ENCODE measurements at places on chromosomes 7 and 10.

DNA sequence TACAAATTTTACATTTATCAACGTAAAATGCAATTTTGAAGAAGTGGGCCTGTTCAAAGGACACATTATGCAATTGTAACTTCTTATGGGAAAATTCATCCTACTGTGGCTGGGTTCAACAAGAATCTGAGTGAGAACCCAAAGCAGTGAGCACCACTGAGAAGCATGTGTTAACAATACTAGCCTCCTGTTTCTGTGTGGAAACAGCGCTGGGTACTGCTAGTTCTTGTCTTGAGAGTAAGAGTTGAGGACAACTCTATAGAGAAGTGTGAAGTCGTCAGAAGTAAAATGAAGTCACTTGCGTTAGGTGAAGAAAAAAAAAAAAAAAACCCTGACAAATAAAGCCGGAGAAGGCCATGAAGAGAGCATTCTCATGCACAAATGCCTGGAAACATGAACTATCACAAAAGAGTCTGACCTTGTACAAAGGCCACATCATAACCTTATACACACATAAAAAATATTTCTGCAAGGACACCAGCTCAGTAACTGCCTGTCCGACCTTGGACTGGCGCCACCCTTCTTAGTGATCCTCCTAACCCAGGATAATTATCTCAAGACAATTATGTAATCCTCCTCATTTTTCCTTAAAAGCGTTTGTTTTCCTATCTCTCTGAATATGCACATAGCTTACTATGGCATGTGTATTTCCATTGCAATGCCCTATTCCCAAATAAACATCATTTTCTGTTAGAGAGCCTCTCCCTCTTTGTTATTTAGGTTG lies 554.9 kb downstream of the HTR7 start:
- DNase-seq = no peak

DNA sequence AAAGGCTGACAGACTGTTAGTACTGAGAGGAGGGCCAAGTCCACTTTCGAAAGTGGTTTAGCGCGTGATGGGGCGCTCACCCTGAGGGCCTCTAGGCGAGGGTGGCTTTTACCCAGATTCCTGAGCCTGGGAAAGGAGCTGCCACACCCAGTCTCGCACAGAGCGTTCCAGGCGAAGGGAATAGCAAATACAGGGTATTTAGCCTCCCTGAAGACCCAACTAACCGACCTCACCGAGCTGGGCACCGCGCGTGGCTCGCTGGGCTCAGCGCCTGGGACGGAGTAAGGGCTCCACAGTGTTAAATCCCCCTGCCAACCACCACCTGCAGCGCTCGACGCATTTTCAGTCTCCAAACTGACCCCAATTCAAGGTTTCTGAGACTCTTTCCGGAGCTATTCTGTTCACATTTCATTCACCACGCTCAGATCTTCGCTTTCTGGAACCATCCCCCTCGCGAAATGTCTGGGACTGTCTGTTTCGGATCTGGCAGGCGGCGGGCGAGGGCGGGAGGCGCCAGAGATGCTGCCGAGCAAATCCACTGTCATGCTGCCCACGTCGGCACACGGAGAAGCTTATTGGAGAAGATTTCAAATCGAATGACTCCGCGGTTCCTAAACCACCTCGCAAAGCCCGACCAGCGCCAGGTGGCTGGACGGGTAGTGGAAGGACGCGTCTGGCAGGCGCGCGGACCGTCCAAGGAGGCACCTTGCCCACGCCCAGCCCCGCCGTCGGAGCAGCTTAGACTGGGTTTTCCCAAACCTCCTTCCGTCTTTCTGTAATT lies 1.4 kb upstream of the OSBPL3 start:
- peak; percentile 55 for DNase-seq

DNA sequence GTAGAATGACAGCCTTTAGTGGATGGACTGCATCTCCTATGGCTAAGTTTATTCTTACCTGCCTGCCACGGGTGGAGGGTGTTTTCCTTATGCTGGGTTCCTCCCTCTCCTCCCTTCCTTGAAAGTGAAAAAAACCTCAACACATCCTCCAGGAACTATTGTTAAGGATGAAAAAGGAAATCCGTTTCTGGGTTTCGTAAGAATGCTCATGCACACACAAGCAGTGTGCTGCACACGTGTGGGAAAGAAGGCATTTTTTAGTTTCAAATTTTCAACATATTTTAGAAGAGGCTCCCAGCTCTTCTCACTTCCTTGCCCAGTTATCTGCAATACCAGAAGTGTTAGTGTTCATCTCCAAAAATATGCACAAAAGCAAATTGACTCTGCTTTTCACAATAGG lies 90.6 kb downstream of the FAM171A1 start:
- DNase-seq = no peak

GRCh38 chr7:73652541-73652949 lies 15.1 kb upstream of the VPS37D start:
- DNase-seq = no peak

DNA sequence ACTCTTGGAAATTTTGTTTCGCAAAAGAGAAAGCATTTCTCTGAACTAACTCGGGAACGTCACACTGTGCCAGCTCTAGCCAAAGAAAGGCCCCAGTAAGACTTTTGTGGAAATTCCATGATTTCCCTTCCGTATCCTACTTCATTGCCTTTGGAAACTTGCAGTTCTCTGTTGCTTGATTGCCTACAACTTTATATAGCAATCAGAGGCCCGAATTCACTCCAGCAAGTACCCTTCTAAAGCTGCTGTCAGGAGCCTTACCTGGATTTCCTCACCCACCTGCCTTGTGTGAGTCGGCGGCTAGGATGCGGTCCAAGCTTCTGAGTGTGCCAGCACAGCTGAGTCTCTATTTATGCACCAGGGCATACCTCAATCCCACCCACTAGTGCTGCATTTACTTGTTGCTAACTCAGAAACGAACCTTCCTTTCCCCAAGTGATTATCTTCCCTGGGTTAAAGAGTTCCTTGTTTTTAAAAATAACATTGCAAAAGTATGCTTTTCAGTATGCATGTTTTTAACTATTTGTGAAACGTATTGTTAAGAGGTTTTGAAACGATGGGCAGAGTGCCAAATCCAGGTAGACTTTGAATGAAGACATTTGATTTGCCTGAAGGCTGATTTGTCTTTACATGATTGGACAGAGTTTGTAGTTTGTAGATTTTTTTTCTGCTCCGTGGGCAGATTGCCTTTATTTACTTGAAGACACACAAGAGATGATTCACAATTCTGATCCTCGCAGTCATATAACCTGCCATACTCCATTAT lies at the start of gene AGR2:
Gene AGR2, minus strand, starts transcription at position 326 of the 766 bp plus-strand sequence. CDS start 3,203 bp downstream, outside the sequence.
- no peak for DNase-seq

- no peak for DNase-seq
Measured at GRCh38 chr7:51278797-51279196, 37.8 kb downstream of the COBL start.

GRCh38 chr7:25622695-25623094 lies 394.4 kb upstream of the NPVF start:
- DNase-seq = no peak

DNA sequence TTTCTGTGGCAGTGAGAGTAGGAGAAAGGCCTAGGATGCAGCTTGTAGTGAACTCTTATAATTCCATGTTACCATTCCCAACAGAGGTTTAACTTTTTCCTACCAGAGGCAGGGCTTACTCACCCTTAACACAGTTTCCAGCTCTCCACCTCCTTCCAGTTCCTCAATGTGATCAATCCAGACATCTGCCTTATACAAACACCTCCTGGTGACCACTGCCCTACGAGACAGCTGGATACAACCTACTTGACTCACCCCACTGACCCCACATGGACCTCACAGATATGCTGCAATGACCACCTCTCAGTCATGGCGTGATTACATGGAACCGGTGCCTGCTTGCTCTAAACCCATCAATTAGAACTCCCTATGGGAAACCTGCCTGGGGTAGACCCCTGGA lies 326.5 kb downstream of the TNS3 start:
- DNase-seq = no peak

DNA sequence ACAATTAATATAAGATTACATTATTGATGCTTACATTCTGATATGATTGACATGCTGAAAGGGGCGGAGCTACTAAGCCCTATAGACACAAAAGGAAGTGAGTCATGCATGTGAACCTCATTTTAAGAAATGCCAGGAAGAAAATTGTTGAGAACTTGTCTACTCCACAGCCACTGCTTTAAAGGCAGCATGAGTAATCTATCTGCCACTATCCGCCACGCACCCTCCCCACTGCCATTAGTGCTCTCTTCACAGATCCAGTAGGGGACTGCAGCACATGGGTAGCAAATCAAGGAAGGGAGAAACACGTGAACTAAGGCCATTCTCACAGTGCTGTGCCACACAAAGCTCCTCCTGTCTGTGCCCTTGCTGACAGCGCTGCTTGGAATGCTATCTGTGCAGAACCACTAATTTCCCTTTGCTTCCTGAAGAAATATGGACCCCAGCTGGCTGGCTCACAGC lies 524.8 kb downstream of the GRM8 start:
- no peak for DNase-seq

GRCh38 chr7:45241339-45242109 lies 83.9 kb downstream of the RAMP3 start:
- no peak for DNase-seq

GRCh38 chr7:121001234-121001906 lies 12.9 kb downstream of the CPED1 start:
- no peak for DNase-seq

- no peak for DNase-seq
Measured at GRCh38 chr10:8069627-8070026, 15.1 kb downstream of the GATA3 start.

DNA sequence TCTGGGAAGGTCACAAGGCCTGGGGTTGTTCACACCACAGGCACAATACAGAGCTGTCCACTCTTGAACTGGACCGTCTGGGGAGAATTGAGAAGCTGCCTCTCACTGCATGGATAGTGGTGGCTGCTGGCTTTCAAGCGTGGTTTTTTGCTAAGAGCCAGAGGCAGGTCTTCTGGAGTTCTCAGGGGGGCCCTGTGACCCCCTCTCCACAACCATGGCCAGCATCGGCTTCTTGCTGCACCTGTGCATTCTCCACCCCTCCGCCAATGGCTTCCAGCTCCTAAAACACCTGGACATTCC lies 140.3 kb downstream of the ADCY1 start:
- no peak for DNase-seq

GRCh38 chr10:9222917-9223316 lies 1168.4 kb downstream of the GATA3 start:
- no peak for DNase-seq

All from C1 segment of cervical spinal cord (tissue), 14 donors.